ENCODE measurements at places on chromosomes 2 and 18. TPM values are rescaled to one million over a fixed set of nuclear protein-coding genes. Genes with fewer than 3 reads are reported as not detected.

The CLEC4F gene
- not detected for total RNA-seq

The ALPI gene
- total RNA-seq = not detected

The DNER gene
- 0.36 TPM for total RNA-seq

The ALPP gene
- not detected for total RNA-seq

The CYS1 gene
- total RNA-seq = 0.36 TPM

The PAX3 gene
- total RNA-seq = under 0.01 TPM

The UGT1A5 gene
- not detected for total RNA-seq

The TMEM237 gene
- 43.6 TPM for total RNA-seq

The SCYGR4 gene
- not detected for total RNA-seq

The RESP18 gene
- not detected for total RNA-seq

The BMP10 gene
- not detected for total RNA-seq

The B4GALT6 gene
- total RNA-seq = 2.2 TPM

The INSIG2 gene
- total RNA-seq = 20.6 TPM

The VWA3B gene
- total RNA-seq = 0.59 TPM

The ATP8B1 gene
- 46.7 TPM for total RNA-seq

The GCG gene
- total RNA-seq = not detected

The SGO2 gene
- total RNA-seq = 3.2 TPM

The NGEF gene
- total RNA-seq = 4.7 TPM

The SLC8A1 gene
- 82.9 TPM for total RNA-seq

The TMEM182 gene
- total RNA-seq = 1.4 TPM

The OBSL1 gene
- 60.4 TPM for total RNA-seq

The CYP26B1 gene
- under 0.01 TPM for total RNA-seq

The ITGA6 gene
- total RNA-seq = 6.5 TPM

The UCN gene
- 0.36 TPM for total RNA-seq

The GAL3ST2 gene
- total RNA-seq = 0.36 TPM

The PCBP1 gene
- total RNA-seq = 55.7 TPM

The ANKRD62 gene
- not detected for total RNA-seq
